Vein endothelial cell (primary cell): ENCODE measurements at places on chromosomes 12 and 14. TPM values are rescaled to one million over a fixed set of nuclear protein-coding genes. Genes with fewer than 3 reads are reported as not detected.

Gene KRT85
- total RNA-seq, result not detected in 2 replicates

Gene KRT6A
- not detected in 2 replicates for total RNA-seq

Gene LRRK2
- total RNA-seq, result 0.33 and 2.0 TPM in 2 replicates

Gene KRR1
- 28.1 and 58.1 TPM in 2 replicates for total RNA-seq

Gene SMIM41
- total RNA-seq, result 0.19 TPM in 1 of 2 replicates, not detected in the other

Gene KRT74
- not detected in 2 replicates for total RNA-seq

Gene NXPH4
- 0.19 TPM in 1 of 2 replicates, not detected in the other for total RNA-seq

Gene SDR39U1
- 15.0 and 15.8 TPM in 2 replicates for total RNA-seq
